ENCODE measurements at places on chromosomes 1 and 21. TPM values are rescaled to one million over a fixed set of nuclear protein-coding genes. Genes with fewer than 3 reads are reported as not detected.

DNA sequence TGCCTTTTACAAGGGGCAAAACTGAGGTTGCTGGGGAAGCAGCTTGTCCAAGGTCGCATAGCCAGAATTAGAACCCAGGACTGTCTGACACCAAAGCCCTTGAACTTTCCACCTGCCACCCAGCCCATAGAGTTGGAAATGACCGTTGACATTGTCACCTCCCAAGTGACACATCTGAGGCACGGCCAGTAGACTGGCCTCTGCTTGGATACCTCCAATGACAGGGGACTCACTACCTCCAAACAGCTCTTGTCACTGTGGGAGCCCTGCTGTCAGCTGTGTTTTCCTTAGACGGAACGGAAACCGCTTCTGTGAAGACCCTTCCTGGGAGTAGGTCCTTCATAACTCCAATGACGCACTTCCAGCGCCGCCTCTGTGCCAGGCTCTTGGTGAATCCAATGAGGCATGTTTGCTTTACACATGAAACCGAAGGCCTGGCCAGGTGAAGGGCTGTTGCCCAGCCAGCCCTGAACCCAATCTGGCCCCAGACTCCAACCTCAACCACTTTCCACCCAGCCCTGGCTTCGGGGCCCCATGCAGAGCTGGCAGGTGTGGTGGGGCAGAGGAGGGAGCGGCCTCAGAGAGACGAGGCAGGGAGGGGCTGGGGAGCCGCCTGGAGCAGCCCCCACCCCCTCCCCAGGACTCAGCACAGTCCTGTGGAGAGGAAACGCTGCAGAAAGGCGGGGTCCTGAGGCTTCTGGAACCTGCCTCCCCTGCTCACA, 109.2 kb upstream of the IFFO2 start:
- H3K27me3 ChIP-seq = no peaks in the 10 kb centered on the region
- H3K36me3 ChIP-seq = no peaks in the 10 kb centered on the region
- no peaks in the 10 kb centered on the region for H3K4me1 ChIP-seq

GRCh38 chr1:99603699-99604560, 42.0 kb upstream of the PALMD start:
- no peak overlapping the region for H3K4me3 ChIP-seq
- peak overlapping the region; percentile 26 for H3K27ac ChIP-seq
- H3K27me3 ChIP-seq = no peaks in the 10 kb centered on the region
- peaks cover 9% of the 10 kb centered on the region for H3K4me1 ChIP-seq

- H3K36me3 ChIP-seq = no peaks in the 10 kb centered on the region
- H3K4me3 ChIP-seq = no peak overlapping the region
- DNase-seq = no peak
- peaks cover 3% of the 10 kb centered on the region for H3K4me1 ChIP-seq
Measured at GRCh38 chr1:150061632-150062101, 5.9 kb upstream of the VPS45 start.

GRCh38 chr1:198072177-198072576, 84.6 kb upstream of the NEK7 start:
- no peak overlapping the region for H3K4me3 ChIP-seq
- H3K27me3 ChIP-seq = no peaks in the 10 kb centered on the region
- no peak overlapping the region for H3K27ac ChIP-seq
- no peaks in the 10 kb centered on the region for H3K36me3 ChIP-seq
- H3K4me1 ChIP-seq = no peaks in the 10 kb centered on the region
- no peak for DNase-seq

- H3K27ac ChIP-seq = no peak overlapping the region
- DNase-seq = no peak
- no peak overlapping the region for H3K4me3 ChIP-seq
- H3K27me3 ChIP-seq = no peaks in the 10 kb centered on the region
- no peaks in the 10 kb centered on the region for H3K4me1 ChIP-seq
Measured at GRCh38 chr1:199660071-199660470, 367.4 kb upstream of the NR5A2 start.

- no peaks in the 10 kb centered on the region for H3K36me3 ChIP-seq
- no peak for DNase-seq
- H3K27me3 ChIP-seq = no peaks in the 10 kb centered on the region
- H3K4me1 ChIP-seq = peaks cover 3% of the 10 kb centered on the region
- H3K27ac ChIP-seq = no peak overlapping the region
- H3K4me3 ChIP-seq = no peak overlapping the region
Measured at GRCh38 chr1:151562661-151563060, 22.6 kb downstream of the TUFT1 start.

GRCh38 chr1:161432091-161432490, 64.4 kb upstream of the CFAP126 start:
- no peaks in the 10 kb centered on the region for H3K36me3 ChIP-seq
- H3K4me1 ChIP-seq = no peaks in the 10 kb centered on the region
- H3K27me3 ChIP-seq = no peaks in the 10 kb centered on the region
- no peak overlapping the region for H3K27ac ChIP-seq
- no peak overlapping the region for H3K4me3 ChIP-seq
- DNase-seq = no peak

DNA sequence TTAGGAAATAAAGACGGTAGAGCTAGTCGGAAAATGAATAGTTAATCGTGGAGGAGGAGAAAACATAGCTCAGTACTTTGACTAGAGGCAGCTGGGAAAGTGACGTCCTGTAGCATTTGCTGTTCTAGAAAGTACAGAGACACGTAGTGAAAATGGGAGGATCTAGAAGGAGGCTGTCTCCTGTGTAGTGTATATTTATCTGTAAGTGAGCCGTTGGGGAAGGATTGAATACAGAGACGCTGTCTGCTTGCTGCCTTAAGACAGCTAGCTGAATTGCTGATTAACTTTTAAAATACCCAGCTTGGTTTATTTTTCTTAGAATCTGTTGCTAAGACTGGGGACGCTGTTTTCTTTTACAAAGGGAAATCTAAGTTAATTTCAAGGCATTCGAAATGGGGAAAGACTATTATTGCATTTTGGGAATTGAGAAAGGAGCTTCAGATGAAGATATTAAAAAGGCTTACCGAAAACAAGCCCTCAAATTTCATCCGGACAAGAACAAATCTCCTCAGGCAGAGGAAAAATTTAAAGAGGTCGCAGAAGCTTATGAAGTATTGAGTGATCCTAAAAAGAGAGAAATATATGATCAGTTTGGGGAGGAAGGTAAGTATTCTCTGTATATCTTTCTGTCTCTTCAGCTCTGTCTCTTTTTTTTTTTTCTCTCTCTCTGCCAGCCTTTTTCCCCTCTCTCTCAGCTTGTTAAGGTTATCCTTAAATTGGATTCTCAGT, at the start of gene DNAJB4:
DNAJB4 (plus strand) TSS at position 221 of the 729 bp plus-strand sequence; CDS start at position 393, 172 bp downstream.
- H3K36me3 ChIP-seq = no peaks in the 10 kb centered on the region
- DNase-seq = peak; percentile 39
- no peaks in the 10 kb centered on the region for H3K4me1 ChIP-seq
- no peaks in the 10 kb centered on the region for H3K27me3 ChIP-seq

DNA sequence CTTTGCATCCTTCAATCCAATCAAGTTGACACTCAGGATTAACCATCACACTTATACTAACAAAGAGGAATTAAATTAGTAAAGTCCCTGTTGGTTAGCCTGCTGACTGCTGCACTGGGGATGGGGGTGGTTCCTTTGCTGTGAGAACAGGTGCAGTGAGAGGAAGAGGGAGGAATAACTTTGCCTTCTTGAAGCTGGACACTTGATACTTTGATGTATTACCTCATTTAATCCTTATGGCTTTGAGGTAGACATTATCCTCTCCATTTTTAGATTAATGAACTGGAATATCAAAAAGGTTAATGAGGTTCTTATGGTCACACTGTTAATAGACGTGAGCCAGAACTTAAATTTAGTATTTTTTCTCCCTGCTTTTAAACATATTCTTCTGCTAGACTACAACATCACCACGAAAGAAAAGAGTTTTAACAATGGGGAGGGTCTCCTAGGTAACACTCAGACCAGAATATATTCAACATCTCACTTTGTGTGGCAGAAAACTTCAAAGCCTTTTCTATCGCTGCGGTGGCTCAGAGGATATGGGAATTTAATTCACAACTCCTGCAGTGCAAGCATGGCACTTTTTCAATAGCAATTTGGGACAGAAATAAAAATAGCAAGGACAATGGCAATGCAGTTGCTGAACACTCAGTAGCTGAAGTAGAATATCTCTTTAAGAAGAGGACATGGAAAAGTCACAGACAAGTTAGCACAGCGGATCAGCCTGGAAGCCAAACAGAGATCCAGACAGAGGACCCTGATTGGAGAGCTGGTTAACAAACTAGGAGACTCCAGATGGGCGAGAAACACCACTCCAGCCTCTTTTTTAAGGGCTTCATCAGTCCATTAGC, 68.8 kb upstream of the DNAH14 start:
- H3K27me3 ChIP-seq = no peaks in the 10 kb centered on the region
- no peak overlapping the region for H3K27ac ChIP-seq
- H3K4me3 ChIP-seq = no peak overlapping the region
- DNase-seq = no peak
- H3K36me3 ChIP-seq = no peaks in the 10 kb centered on the region
- no peaks in the 10 kb centered on the region for H3K4me1 ChIP-seq

DNA sequence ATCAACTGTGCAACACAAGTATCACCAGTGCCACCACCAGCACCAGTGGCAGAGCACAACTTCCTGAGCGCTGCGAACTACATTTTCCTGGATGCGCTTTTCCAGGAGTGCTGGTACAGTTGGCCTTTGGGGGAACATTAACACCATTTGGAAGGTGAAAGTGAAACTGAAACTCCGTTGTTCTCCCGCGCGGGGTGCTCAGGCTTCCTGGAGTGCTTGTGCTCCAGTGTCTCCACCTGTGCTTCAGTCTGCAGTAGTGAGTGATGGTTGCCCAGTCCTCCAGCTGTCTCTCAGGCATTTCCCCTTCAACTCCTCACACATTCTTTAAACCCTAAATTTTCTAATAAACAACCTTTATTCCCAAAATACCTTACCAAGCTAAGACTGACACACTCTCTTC, 187.8 kb downstream of the LRRIQ3 start:
- no peak overlapping the region for H3K27ac ChIP-seq
- no peaks in the 10 kb centered on the region for H3K27me3 ChIP-seq
- no peaks in the 10 kb centered on the region for H3K4me1 ChIP-seq

DNA sequence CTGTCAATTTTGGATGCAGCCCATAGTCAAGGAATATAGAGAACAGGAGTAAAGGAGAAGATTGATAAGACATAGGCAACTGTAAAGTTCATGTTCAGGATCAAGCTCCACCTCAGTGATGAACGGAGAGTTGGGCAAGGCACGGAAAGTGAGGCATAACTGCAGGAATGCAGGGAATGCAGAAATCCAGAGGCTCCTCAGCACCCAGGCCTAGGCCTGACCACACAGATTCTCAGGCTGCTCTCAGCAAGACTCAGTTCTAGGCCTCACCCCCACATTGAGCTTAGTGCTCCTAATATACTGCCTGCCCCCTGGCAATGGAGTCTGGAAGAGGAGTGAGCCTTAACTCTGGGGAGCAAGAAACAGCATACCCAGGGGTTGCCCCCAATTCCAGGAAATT, 36.3 kb upstream of the S1PR1 start:
- H3K27me3 ChIP-seq = no peaks in the 10 kb centered on the region
- no peaks in the 10 kb centered on the region for H3K4me1 ChIP-seq
- H3K36me3 ChIP-seq = no peaks in the 10 kb centered on the region
- no peak overlapping the region for H3K27ac ChIP-seq

- DNase-seq = no peak
- peak within 1 kb of the TSS; percentile 31 for H3K4me3 ChIP-seq
- peaks cover 4% of the 10 kb centered on the region for H3K27me3 ChIP-seq
- H3K27ac ChIP-seq = no peak within 1 kb of the TSS
- no peaks in the 10 kb centered on the region for H3K36me3 ChIP-seq
Measured at GRCh38 chr1:40316595-40317393, at the start of gene COL9A2. Gene COL9A2, minus strand, starts transcription at chr1:40317286. Its CDS starts 89 bp downstream, at chr1:40317197.

- H3K36me3 ChIP-seq = no peaks in the 10 kb centered on the region
- DNase-seq = no peak
- H3K27ac ChIP-seq = no peak overlapping the region
- no peak overlapping the region for H3K4me3 ChIP-seq
Measured at GRCh38 chr1:66867501-66867900, 57.2 kb downstream of the DNAI4 start.

DNA sequence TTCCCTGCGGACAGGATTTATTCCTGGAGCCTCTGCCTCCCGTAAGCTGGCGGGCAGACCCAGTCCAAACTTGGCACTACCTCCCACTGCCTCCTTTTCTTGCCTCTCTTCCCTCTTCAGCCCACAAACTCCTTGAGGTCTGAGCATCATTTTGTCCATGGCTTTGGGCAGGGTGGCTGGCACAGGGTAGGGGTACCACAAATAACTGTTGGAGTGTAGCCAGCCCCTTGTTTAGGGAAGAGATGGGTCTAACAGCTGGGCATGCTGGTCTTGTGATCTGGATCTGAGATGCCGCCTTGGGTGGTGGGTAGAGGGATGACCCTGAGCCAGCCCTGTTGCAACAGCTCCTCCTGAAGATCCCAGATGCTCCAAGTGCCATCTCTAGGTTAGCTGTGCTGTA, 71.4 kb upstream of the CLDN14 start:
- H3K4me1 ChIP-seq = peaks cover 11% of the 10 kb centered on the region
- no peaks in the 10 kb centered on the region for H3K27me3 ChIP-seq
- H3K27ac ChIP-seq = no peak overlapping the region

GRCh38 chr1:174769961-174770549, 229.7 kb upstream of the CACYBP start:
- no peak overlapping the region for H3K27ac ChIP-seq
- no peaks in the 10 kb centered on the region for H3K36me3 ChIP-seq
- H3K4me3 ChIP-seq = no peak overlapping the region
- no peaks in the 10 kb centered on the region for H3K27me3 ChIP-seq
- H3K4me1 ChIP-seq = no peaks in the 10 kb centered on the region

The GPR52 gene
- total RNA-seq = 1.4 TPM

The CDC42SE1 gene
- 56.8 TPM for total RNA-seq

The OR10K1 gene
- not detected for total RNA-seq

The TCEA3 gene
- 103 TPM for total RNA-seq

The LRRC3 gene
- 5.1 TPM for total RNA-seq

The AURKAIP1 gene
- total RNA-seq = 90.3 TPM

The GJC2 gene
- 3.2 TPM for total RNA-seq

The S100A5 gene
- not detected for total RNA-seq
